ENCODE measurements at places on chromosomes 11 and 22.
A peak's percentile ranks its signal among the peaks of the same experiment; 100 is the strongest.

- DNase-seq, result no peak
Measured at GRCh38 chr11:113167599-113167998, 146.8 kb upstream of the TTC12 start.

GRCh38 chr22:22709719-22710445 is 65.5 kb downstream of the GGTLC2 start:
- DNase-seq, result no peak

DNA sequence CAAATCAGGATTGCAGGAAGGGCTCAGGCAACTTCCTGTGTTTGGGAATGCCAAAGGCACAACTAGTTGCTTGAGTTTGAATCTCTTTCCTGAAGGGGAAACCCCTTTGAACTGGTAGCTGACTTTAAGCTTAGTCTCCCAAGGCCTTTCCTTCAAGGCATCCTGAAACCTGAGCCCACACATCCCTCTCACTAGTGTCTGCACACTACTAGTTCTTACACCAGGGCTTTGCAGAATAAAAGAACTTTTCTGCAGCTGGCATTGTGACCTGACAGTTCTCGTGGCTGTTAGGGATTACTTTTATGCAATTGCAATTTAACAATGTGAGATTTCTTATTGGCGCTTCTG is 95.4 kb downstream of the EXT2 start:
- DNase-seq, result no peak

DNA sequence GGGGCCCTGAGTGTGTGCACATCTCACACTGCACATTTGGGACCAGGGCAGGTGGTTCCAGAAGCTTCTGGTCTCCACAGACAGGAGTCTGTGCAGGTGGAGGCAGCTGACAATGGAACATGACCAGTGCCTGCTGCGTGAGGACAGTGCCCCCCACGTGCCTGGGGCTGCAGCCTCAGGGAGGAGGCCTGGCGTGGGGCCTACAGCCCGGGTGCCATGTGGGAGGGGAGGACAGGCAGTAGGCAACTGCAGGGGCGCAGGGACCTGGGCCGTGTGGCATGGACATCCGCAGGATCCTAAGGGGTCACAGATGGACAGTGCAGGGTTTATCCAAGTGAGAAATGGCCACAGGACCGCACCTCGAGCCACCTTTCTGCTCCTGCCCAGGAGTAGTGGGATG is 28.8 kb downstream of the TSPAN4 start:
- DNase-seq, result no peak

DNA sequence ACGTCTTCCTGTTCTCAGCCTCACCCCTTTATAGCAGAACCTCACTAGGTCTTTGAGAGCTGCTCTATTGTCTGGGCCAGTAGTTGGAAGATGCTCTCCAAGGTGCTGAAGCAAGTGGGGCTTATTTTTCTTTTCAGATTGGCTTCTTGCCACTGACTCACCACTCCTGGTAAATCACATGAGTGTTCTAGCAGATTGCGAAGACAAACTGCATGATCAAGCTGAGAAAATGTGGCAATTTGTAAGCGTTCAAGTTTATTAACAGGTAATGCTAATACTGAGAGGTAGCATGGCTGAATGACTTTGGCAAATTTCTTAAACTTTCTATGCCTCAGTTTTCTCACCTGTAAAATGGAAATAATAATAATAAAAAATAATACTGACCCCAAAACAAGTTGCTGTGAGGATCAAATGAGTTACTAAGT is 59.2 kb downstream of the CACNG2 start:
- peak; percentile 21 for DNase-seq

GRCh38 chr11:75406338-75406777 is 7.0 kb downstream of the RPS3 start:
- DNase-seq, result no peak

DNA sequence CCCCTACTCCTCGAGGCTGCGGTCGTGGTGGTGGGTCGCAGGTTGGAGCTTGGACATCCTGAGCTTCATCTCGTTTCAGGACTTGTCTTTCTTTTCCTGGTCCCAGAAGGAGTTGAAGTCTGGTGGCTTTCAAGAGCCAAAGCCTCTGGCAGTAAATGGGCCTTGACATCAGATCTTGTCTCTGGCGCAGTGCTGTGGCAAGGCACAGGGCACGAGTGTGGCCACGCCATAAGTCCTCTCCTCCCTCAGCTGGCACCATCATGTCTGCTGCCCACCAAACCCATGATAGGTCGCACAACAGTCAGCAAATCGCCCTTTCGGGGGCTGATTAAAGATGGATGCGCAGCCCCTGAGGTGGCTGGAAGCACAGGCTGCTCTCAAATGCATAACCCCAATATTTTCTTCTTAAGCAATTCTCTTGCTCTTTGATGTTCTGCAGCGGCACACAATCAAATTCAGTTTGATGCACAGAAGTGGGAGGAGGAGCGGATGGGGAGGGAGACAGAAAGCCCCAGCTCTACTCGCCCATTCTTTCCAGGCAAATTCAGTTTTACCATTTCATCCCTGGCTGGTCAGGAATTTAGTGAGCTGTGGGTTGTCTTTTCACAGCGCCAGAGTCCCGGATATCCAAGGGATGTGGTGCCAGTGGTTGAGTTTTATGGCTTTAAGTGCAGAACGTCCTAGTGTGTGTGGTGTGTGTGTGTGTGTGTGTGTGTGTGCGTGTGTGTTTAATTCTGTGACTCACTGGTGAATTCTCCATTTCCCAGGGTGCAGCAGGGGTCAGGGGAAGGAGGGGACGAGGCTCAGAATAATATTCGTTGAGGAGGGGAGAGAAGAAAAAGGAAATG is 162.0 kb downstream of the DSCAML1 start:
- DNase-seq, result no peak

DNA sequence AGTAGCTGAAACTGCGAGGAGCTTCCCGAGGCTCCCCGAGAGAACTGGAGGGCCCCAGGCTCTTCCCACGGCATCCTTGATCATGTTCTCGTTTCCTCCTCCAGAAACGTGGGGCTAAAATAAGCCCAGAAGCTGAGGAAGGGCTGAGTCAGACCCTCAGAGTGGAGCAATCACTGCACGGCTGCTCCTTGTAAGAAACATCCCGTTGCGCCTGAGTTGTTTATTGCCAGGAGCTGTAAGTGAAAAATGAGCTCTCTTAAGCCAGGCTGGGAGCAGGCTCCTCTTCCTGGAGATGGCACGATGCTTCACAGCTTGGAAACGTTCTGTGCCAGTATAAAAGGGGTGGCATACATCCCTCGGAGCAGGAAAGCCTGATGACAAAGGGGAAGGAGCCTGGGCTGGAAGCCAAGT is 47.3 kb upstream of the SYN3 start:
- DNase-seq, result no peak

- DNase-seq, result no peak
Measured at GRCh38 chr22:23786261-23786710, 480 bp upstream of the SMARCB1 start.

- no peak for DNase-seq
Measured at GRCh38 chr11:102522312-102523188, 8.0 kb downstream of the MMP7 start.

- no peak for DNase-seq
Measured at GRCh38 chr22:31583861-31584485, 78.0 kb downstream of the PISD start.

DNA sequence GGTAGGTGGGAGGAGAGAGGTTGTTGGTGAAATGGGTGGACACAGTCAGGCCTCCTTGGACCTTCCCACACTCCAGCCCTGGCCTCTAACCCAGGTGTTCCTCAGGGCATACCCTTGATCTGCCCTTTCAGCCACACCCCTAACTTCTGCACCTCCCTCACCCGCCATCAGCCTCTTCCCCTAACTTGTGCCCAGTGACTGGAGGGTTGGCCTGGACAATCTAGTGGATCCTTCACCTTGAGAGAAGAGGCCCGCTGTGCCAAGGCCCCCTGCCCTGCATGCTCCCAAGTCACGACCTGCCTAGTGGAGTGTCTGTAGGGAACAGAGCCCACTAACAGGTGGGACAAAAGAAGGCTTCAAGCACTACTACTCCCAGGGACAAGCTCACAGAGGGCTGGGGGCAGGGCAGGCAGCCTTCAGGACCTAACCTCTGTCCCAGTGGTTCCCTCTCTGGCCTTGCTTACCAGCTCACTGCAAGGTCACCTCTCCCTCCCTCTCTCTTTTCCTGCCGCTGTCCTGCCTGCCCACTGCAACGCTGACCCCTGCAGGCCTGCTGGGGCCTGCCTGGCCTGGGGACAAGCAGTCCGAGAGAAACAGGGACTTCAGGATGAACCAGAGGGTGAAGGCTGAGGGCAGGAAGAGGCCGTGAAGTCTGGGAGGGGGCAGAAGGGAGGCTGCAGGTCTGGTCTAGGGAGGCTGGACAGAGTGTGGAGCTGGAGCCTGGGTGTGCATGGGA is 3.3 kb downstream of the SYT7 start:
- DNase-seq, result no peak

DNA sequence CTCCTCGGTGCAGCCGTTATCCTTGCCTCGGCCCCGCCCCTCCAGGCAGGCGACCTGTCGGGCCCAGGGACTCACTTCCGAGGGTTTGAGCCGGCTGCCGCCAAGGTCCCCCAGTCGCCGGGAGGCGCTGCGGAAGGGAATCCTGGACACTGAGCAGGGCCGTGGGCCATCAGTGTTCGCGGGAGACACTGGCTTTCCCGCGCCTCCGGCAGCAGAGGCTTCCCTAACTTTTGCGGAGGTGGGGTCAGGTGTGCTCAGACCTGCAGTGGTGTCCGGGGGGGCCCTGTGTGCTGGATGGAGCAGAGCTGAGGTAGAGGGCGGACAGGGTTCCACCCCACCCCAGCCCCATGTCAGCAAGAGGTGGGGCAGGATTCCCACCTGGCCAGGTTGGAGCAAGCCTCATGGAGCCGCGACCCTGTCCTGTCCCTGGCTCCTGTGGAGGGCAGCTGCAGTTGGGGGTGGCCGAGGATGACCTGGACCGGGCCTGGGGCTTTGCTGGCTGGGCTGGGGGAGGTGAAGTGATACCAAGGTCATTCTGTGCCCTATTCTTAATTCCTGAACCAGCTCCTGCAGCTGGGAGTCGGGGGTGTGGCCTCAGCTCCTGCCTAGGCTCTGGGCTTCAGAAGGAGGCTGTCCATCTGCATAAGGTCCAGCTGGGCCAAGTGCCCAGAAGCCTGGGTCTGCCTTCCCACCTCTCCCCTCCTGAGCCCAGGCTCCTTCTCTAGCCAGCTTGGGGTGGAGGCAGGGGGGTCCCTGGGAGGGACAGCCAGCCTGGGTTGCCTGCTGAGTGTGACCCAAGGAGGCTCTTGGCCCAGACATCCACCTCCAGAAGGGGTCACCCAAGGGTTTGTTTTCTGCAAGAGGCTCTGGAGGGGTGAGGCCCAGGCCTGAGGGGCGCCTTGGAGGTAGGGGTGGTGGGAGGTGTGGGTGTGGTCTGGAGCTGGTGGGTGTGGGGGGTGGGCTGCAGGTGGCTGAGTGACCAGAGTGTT is 8.4 kb downstream of the TSPAN4 start:
- DNase-seq, result no peak

DNA sequence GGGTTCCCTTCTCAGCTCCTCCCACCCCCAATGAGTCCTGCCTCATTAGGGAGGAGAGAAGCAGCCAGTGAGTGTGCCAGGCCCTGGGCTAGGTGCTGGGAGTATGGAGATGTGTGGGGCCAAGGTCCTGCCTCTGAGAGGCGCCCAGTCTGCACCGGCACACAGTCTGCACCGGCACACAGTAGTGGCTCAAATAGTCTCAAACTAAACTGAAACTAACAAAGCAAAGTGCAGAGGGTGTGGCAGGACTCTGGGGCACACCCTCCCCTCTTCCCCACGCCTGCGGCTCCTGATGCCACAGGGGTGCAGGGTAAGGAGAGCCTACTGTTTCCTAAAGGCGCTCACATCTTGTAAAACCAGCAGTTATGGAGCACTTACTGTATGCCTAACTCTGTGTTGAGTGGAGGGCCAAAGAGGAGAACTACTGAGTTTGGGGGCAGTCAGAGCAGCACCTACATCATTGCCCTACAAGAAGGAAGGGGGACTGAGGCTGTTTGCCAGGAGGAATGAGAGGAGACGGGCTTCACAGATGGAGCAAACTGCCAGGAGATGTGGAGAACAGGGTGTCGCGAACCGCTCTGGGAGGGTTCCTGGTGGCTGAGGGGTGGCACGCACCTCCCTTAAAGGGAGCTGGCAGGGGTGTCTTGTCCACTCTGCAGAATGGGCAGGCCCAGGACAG is 939 bp upstream of the SH3BP1 start:
- DNase-seq, result no peak

- no peak for DNase-seq
Measured at GRCh38 chr11:120501976-120502755, 9.4 kb upstream of the GRIK4 start.

DNA sequence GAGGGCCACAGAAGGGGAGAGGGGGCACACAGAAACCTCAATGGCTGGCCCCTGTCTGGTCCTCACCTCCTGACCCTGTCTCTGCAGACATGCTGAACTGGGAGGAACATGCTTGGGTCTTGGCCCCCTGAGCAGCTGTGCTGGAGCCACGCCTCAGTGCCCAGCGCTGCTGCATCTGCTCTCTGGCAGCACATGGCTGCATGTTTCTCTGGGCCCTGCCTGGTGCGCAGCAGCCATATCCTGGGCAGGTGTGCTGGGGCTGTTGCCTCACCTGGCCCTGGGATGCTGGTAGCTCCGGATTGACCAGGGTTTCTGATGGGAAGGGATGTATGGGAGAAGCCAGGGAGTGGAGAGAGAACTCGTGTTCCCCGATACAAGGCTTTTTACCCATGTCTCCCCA is 248.0 kb downstream of the ST3GAL4 start:
- DNase-seq, result no peak

- no peak for DNase-seq
Measured at GRCh38 chr11:73287400-73288101, 15.4 kb downstream of the P2RY6 start.

- no peak for DNase-seq
Measured at GRCh38 chr22:19959587-19960490, 18.2 kb upstream of the TXNRD2 start.

DNA sequence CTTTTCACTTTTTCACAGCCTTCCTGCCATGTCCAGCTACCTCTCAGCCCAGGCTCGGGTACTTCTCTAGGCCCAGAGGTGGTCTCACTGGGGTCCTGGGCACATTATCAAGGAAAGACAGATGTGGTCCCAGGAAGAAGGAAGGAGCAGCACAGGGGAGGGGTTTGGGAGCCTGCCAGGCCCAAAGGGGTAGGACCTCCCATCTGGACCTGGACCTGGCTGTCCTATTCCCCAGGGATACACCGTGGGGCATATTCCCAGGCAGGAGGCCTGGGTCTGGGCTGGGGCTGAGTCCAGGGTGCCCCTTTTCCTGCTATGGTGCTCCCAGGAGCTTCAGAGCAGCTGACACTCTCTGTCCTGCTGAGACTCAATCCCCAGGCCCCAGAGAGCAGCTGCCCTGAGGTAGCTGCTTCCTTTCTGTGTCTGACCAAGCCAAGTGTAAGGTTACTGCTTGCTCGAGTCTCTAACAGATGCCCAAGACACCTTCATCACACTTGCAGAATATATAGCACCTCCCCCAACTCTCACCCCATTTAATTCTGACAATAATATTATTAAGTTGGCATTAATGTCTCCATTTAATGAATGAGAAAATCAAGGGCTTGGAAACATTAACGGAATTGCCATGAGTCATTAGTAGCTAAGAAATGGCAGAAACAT is 232.0 kb downstream of the BUD13 start:
- DNase-seq, result no peak

DNA sequence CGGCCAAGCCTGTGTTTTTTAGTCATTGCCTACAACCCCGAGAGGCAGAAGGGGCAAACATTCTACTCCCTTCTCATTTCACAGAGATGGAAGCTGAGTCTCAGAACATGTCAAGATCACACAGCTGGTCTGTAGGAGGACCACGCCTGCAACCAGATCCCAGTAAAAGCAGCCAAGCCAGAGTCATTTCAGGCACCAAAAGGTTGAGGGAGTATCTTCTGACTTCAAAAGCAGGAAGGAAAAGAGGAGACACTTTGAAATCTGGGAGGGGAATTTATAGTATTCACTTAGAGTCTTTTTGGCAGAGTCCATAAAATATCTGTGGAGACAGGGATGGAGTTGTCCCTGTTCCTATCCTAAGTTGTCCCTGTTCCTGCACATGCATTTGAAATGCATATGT is 17.9 kb upstream of the ZDHHC13 start:
- no peak for DNase-seq
